ENCODE measurements at places on chromosomes 5 and 9.
A peak's percentile ranks its signal among the peaks of the same experiment; 100 is the strongest.

GRCh38 chr9:99005651-99006050 lies 61.9 kb downstream of the COL15A1 start:
- DNase-seq = no peak

DNA sequence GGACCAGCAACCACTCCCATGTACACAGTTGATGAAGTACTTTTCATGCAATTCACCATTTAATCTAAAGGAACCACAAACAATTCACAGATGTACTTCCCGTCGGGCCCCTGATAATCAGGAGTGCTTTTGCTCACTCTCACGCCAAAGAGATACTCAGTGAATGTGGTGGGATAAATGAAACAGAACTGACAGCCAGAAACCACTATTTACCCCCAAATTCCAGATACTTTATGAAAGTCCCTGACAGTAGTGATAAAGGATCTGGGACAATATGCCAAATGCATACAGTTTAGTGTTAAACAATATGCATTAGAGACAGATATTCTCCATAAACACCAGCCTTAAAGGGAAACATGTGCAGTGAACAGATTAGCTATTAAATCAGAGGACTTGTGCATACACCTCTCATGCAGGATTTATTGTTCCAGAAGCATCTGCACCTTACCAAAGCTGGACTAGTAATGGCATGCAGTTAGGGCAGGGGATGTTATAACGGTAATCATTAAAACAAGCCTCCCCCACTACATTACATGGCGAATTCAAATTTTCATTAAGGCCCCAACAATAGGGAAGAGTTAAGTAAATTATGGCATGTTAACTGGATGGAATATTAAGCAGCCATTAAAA lies 74.0 kb upstream of the SLC25A51 start:
- no peak for DNase-seq

GRCh38 chr9:26341545-26341944 lies 551.1 kb downstream of the CAAP1 start:
- DNase-seq = no peak

DNA sequence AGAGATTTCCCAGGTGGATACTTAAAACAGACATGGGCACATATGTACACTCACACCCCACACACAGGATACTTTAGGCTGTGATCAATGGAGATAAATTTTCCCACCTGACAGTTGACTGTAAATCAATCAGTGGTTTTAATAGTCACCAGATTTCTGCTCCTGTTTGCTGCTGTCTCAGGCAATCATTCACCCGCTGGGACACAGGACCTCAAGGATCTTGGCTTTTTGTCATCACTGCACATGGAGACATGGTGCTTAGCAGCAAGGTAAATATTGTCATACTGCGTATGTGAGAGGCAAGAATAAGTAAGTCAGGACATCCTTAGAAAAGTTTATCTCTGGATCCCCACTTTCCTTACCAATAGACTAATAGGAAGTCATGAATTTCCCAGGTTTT lies 60.8 kb upstream of the KLF9 start:
- no peak for DNase-seq

DNA sequence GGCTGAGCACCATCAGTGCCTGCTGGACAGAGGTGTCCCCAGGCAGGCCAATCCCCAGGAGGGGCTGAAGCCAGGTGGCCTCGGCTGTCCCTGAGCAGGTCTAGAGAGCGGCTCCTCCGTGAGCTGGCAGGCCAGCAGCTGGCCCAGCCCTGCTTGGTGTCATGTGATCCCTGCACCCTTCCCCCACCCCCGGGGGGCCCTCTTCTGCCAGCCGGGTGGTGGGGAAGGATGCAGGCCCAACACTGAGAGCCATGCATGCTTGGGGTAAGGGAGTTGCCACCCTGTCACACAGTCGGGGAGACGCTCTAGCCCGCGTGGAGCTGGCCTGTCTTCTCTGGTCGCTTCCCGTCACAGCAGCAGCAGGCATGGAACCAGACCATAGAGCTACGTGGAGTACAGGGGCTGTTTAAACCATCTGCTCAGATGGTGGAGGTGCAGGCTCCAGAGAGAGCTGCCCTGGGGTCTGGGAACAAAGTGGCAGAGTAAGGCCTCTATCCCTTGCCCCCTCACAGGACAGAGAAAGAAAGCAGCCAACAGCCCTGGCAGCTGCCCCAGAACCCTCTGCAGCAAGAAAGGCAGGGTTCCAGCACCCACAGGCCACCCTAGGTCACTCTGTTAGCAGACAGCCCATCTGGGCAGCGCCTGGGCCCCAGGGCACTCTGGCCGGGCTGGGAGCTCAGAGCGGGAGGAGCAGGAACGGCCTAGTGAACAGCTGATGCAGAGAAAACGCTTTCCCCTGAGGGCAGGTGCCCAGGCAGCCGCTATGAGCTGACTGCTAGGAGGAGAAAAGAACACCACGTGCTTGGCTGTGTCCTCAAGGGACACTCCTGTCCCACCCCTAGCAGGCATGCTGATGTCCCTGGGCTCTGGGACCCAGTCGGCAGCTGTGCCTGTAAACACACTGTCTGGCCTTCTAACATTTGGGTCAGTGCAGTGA lies 6.8 kb downstream of the RALGDS start:
- no peak for DNase-seq

GRCh38 chr5:88826646-88827585 lies 56.1 kb downstream of the MEF2C start:
- no peak for DNase-seq

GRCh38 chr5:125152044-125152443 lies 405.6 kb upstream of the ZNF608 start:
- no peak for DNase-seq

DNA sequence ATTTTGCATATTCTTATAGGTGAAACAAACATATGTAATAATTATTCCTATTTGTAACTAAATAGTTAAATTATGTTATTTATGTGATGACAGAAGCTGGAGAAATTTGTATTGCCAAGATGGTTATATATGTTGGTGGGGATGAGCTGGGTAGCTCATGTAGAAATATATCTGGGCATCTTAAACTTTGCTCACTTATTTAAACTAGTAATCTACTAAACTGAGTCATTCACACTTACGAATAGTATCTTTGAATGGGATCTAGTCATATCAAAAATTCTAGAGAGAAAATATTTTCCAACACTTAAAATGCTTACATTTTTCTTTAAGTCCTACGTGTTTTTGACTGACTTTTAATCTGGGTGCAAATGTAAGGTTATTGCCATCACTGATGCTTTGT lies 44.6 kb upstream of the EIF4EBP3 start:
- DNase-seq = no peak

DNA sequence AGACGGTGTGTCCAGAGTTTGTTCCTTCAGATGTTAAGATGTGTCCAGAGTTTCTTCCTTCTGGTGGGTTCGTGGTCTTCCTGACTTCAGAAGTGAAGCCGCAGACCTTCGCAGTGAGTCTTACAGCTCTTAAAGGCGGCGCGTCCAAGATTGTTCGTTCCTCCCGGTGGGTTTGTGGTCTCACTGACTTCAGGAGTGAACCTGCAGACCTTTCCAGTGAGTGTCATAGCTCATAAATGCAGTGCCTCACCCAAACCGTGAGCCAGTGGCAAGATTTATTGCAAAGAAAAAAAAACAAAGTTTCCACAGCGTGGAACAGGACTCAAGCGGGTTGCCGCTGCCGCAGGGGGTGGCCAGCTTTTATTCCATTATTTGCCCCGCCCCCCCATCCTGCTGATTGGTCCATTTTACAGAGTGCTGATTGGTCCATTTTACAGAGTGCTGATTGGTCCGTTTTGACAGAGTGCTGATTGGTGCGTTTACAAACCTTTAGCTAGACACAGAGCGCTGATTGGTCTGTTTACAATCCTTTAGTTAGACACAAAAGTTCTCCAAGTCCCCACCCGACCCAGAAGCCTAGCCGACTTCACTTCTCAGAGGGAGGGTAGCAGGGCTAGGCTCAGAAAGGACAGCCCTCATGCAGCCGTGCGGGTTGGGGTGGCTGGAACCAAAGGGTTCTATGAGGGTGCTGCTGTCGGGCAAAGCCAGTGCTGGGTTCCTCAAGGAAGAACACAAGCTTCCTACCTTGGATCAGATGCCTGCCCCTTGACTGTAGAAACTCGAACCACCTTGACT lies 9.1 kb upstream of the RNF130 start:
- DNase-seq = no peak

DNA sequence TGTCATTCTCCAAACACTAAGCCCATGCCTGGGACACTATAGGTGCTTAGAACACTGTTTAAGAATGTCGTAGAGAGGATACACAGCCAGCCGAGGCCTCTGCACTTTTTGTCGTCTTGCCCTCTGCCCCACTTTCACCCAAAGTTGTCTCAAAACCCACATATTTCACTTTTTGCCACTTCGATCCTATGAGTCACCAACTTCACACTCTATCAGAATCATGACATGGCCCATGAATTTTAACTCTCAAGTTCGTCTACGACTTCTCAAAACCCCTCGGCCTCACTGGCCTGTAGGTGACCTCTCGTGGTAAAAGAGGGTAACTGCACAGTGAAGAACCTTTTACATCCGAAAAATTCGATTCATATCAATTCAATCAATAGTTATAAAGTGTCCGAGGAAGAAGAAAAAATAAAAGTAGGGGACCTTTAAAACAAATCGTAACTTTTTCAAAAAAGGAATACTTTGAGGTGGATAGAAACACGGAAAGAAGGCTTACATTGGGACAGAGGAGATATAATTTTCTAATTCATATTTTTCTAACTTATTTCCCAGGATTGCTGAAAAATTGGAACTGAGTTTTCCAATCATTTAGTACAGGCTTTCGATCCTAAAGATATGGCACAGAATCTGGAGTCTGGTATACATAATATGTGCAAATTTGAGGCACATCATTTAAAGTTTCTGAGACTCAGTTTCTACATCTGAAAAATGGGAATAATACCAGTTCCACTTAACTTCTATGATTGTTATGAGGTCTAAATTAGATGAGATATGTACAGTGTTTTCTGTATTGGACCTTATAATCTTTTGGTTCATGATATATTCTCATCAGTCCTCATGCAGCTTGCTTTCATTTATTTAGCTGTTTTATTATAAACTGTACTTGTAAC lies 122.6 kb downstream of the APBA1 start:
- peak; percentile 45 for DNase-seq

- DNase-seq = no peak
Measured at GRCh38 chr5:80141681-80142080, 106.5 kb downstream of the THBS4 start.

GRCh38 chr9:95040106-95040505 lies 277.4 kb downstream of the FANCC start:
- DNase-seq = no peak

GRCh38 chr5:153807801-153808200 lies 230.9 kb downstream of the FAM114A2 start:
- DNase-seq = no peak

DNA sequence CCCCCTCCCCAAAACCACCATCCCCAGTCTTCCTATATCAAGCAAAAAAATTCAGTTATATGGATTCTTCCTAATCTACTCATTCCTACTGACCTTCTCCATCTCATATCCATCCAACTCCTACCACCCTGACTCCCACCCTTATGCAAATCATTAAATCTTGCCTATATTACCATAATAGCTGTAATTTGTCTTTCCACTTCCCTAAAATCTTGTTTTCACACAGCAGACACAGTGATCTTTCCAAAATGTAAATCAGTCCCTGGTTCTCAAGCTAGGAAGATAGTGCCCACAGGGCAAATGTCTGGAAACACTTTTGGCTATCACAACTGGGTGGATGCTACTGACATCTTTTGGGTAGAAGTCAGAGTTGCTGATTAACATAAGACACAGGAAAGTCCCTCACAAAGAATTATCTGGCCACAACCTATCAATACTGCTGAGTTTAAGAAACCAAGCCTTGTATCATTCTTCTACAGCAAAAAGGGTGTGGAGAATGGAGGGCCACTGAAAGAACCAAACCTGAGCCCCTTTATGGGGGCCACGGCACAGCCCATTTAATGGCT lies 1.4 kb downstream of the SRA1 start:
- DNase-seq = no peak

- peak; percentile 69 for DNase-seq
Measured at GRCh38 chr9:94656200-94656599, 16.9 kb upstream of the FBP1 start.

DNA sequence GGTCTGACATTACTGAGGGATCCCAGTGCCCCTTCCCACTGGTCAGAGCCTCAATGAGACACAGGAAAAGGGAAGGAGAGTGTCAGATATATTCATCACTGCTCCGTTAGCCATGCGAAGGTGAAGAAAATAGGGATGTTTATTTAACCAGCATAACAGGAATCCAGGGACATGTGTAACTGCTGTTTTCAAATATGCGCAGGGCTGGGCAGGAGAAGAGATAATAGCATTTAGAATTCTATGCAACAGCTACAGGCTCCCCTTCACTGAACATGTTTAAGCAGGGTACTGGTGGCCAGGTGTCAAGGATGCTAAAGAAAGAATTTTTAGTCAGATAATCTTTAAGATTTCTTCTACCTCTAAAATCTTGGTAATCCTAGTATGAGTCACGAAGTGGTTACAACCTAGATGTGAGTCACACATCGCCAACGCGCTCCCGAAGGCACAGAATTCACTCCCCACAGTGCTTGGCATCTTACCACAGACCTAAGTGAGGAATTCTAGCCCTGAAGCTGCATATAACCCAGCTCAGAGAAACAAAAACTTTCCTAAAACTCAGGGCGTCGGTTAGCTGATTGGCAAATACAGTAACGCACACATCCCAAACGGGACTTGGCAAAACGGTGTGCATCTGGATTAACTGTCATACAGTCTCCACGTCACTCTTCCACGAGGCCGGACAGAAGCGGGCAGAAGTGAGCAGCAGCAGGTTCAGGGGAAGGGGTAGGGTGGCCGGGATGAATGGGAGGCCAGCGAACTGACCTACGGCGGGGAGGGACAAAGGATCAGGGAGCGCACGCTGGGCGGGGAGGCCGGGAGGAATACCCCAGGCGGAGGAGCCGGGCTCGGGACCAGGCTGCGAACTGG lies 1.1 kb downstream of the CTNNAL1 start:
- peak; percentile 41 for DNase-seq

DNA sequence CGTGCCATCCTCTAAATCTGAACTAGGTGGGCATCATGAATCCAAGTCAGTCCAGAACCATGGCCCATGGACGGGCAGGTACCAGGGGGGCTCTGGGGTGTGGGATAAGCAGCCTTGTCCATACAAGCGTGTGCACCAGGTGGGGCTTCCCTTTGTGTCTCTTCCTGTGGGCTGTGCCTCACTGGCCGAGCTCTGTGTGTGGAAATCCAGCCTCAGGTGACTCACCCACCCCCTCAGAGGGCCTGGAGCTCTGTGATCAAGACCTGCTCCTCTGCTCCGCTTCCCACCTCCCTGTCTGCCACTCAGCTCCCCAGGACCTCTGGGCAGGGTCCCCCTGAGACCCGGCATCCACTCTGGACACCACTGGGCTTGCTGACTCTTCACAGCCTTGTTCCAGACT lies 33.0 kb downstream of the GADD45G start:
- DNase-seq = no peak

- no peak for DNase-seq
Measured at GRCh38 chr5:125659316-125660023, 763.7 kb upstream of the GRAMD2B start.
